Activated naive CD8-positive, alpha-beta T cell treated with anti-CD3 and anti-CD28 coated beads, Interleukin-2, amount 50 U/mL, for 16 hours (primary cell): ENCODE measurements at places on chromosomes 11 and 22.

- DNase-seq = no peak
Observed at GRCh38 chr11:35324981-35325380, 94.4 kb downstream of the SLC1A2 start.

DNA sequence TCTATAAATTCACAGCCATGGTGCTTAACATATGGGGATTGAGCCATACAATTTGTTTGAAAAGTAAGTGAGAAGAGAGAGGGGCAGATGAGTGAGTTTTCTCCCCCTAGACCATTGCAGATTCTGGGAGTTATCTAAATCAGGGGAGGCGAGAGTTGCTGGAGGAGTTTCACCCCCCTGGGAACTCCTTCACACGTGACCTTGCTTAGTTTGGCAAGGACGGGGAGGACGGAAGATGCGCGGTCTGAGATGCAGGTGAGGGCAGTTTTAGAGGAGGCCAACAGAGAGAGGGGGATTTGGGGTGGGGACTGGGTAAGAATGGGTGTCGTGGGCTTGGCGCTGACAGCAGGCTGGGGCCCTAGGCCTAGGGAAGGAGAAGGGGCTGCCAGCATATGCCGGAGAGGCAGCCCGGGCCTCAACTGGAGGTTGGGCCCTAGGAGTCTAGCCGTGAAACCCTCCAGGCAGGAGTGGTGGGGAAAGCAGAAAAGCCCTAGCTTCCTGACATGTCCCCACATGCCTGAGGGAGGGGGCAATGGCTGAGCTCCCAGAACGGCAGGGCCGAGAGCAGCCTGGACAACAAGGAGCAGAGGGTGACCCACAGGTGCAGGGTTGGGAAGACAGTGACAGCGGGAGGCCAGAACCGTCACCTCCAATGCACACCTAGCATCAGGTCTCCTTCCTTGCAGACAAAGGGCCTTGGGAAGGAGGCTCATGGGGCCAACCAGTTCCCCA is 63.9 kb downstream of the ELFN2 start:
- no peak for DNase-seq

- no peak for DNase-seq
Observed at GRCh38 chr11:123473941-123474677, 44.0 kb downstream of the GRAMD1B start.

DNA sequence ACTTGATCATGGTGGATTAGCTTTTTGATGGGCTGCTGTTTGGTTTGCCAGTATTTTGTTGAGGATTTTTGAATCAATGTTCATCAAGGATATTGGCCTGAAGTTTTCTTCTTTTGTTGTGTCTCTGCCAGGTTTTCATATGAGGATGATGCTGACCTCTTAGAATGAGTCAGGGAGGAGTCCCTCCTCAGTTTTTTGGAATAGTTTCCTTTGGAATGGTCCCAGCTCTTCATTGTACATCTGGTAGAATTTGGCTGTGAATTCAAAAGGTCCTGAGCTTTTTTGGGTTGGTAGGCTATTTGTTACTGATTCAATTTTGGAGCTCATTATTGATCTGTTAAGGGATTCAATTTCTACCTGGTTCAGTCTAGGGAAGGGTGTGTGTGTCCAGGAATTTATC is 78.1 kb downstream of the CTSC start:
- no peak for DNase-seq

GRCh38 chr11:18264035-18264434 is 2.0 kb upstream of the SAA1 start:
- no peak for DNase-seq

GRCh38 chr11:114377612-114378267 is 22.6 kb downstream of the C11orf71 start:
- DNase-seq = no peak

DNA sequence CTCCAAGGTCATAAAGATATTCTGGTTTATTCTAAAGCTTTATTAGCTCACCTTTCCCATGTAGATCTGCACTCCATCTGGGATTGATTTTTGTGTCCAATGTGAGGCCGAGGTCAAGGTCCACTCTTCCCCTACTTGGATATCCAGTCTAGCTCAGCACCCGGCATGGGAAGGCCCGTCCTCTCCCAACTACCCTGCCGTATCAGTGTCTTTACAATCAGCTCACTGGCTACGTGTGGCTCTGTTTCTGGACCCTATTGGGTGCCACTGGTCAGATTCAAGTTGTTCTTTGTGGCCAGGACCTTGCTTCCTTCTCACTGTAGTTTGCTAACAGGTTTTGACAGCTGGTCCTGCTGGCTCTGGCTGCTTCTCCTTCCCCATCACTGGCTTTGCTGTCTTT is 30.9 kb downstream of the KCNQ1OT1 start:
- DNase-seq = no peak

- no peak for DNase-seq
Observed at GRCh38 chr22:20141186-20142077, 9.4 kb downstream of the CCDC188 start.

- no peak for DNase-seq
Observed at GRCh38 chr22:32776397-32776796, 25.1 kb upstream of the TIMP3 start.

GRCh38 chr11:122656631-122657101 is 1.1 kb downstream of the UBASH3B start:
- DNase-seq = no peak

- DNase-seq = no peak
Observed at GRCh38 chr11:100927579-100927978, 202.0 kb downstream of the PGR start.

- DNase-seq = no peak
Observed at GRCh38 chr11:59117774-59118173, 10.7 kb downstream of the FAM111B start.

- DNase-seq = no peak
Observed at GRCh38 chr22:41124086-41124485, 31.7 kb downstream of the EP300 start.

GRCh38 chr11:116162886-116163230 is 609.9 kb downstream of the BUD13 start:
- DNase-seq = no peak

GRCh38 chr11:119476666-119477331 is 53.8 kb upstream of the THY1 start:
- no peak for DNase-seq

DNA sequence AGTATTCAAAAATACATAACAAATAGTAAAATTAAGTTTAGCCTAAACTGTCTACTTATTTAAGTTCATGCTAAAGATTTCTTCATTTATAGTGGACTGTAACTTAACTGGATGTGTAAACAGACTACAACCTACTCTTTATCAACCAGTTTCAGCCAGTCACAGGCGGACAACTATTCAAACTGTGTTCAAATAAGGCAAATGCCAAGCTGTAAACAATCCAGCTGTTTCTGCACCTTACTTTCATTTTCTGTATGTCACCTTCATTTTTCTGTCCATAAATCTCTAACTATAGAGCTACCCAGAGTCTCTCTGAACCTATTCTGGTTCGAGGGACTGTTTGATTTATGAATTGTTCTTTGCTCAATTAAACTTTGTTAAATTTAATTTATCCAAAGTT is 992.8 kb downstream of the DLG2 start:
- no peak for DNase-seq

GRCh38 chr11:87437844-87438223 is 400.1 kb downstream of the TMEM135 start:
- no peak for DNase-seq
